ENCODE measurements at places on chromosomes 1 and 21.

- peak overlapping the region; percentile 64 for H3K27ac ChIP-seq
- no peak for DNase-seq
- H3K4me1 ChIP-seq = peaks cover 64% of the 10 kb centered on the region
Observed at GRCh38 chr1:10065344-10065685, 32.6 kb downstream of the UBE4B start.

GRCh38 chr1:38500352-38500751, 359.2 kb downstream of the RRAGC start:
- no peak for DNase-seq
- H3K36me3 ChIP-seq = no peaks in the 10 kb centered on the region
- H3K4me3 ChIP-seq = no peak overlapping the region
- H3K4me1 ChIP-seq = no peaks in the 10 kb centered on the region

GRCh38 chr1:25111706-25112105, 120.6 kb downstream of the SYF2 start:
- peaks cover 45% of the 10 kb centered on the region for H3K27me3 ChIP-seq
- H3K36me3 ChIP-seq = peaks cover 7% of the 10 kb centered on the region
- no peak overlapping the region for H3K27ac ChIP-seq
- no peak overlapping the region for H3K4me3 ChIP-seq
- H3K4me1 ChIP-seq = peaks cover 15% of the 10 kb centered on the region

- peaks cover 18% of the 10 kb centered on the region for H3K4me1 ChIP-seq
- no peak overlapping the region for H3K27ac ChIP-seq
- no peak overlapping the region for H3K4me3 ChIP-seq
- H3K36me3 ChIP-seq = peaks cover 6% of the 10 kb centered on the region
- peaks cover 19% of the 10 kb centered on the region for H3K27me3 ChIP-seq
Observed at GRCh38 chr21:45560106-45561021, 18.1 kb upstream of the SLC19A1 start.

DNA sequence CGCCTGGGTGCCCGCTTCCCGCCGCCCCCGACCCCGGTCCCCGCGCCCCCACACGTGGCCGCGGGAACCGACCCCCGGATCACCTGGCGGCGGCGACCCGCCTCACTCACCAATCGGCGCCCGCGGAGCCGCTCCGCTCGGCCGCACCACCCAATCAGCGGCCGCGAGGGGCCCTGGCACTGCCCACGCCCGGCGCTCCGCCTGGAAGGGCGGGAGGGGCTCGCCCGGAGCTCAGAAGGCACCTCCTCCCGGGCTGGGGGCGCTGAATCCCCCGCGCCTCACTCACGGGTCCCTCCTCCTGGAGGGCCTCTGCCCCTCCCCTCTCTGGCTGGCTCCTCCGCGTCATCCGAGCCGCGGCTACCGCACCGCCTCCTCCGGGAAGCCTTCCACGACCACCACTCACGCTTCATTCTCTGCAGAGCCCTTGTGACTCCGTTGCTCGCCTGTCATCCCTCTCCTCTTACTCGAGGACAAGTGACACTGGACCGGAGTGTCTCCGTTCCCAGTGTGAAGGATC, 374 bp downstream of the SH2D5 start:
- peaks cover 4% of the 10 kb centered on the region for H3K27me3 ChIP-seq
- H3K27ac ChIP-seq = peak overlapping the region; percentile 96
- H3K36me3 ChIP-seq = peaks cover 19% of the 10 kb centered on the region
- peaks cover 32% of the 10 kb centered on the region for H3K4me1 ChIP-seq

GRCh38 chr21:21182401-21183010, 184.3 kb downstream of the NCAM2 start:
- no peaks in the 10 kb centered on the region for H3K36me3 ChIP-seq
- H3K27ac ChIP-seq = peak overlapping the region; percentile 38

DNA sequence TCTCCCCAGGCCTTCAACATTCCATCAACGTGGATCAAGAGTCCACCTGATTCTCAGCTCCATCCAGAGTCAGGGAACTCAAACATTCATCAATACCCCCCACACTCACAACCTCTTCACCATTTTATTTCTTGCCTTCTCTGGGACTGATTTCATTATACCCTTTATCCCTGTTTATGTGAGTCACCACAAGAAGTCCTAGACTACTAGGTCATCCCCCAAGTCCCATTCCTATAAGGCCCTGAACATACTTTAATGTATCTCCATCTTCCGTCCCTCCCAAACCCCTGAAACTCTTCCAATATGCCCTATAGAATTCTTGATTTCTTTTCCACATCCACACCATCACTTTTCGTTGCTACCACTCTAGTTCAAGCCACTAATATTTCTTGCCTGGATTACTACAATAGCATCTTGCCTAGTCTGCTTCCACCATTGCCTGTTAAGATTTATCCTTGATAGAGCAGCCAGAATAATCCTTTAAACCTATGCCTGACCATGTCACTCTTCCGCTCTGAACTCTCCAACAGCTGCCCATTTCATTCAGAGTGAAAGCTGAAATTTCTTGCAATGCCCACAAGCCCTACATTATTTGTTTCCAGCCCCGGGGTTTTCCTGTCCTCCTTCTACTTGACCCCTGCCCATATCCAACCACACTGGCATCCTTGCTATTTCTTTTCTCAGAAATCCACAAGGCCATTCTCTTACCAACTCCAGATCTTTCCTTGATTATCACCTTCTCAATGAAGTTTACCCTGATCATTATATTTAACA, 9.4 kb upstream of the SAMD13 start:
- DNase-seq = no peak
- peaks cover 33% of the 10 kb centered on the region for H3K36me3 ChIP-seq
- no peak overlapping the region for H3K27ac ChIP-seq
- no peak overlapping the region for H3K4me3 ChIP-seq
- H3K27me3 ChIP-seq = peaks cover 2% of the 10 kb centered on the region
- H3K4me1 ChIP-seq = peaks cover 22% of the 10 kb centered on the region

DNA sequence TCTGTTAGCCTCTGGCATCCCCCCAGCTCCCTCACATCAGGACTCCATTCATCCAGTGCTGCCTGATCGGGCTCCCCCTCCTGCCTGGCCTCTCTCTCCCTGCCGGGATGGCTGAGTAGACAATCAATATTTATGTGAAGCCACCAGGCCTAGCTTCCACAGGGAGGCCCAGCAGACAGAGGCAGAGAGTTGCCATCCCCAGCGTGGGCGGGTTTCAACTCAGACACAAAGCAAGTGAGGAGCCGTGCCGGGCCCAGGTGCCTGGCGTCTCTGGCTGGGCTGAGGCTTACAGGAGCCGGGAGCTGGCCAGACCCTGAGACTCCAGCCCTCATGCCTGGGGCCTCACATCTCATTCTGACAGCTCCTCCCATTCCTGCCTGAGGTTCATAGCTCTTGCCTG, 34.5 kb upstream of the ATP2B4 start:
- peak overlapping the region; percentile 71 for H3K27ac ChIP-seq
- no peak overlapping the region for H3K4me3 ChIP-seq
- DNase-seq = no peak
- H3K36me3 ChIP-seq = no peaks in the 10 kb centered on the region
- peaks cover 52% of the 10 kb centered on the region for H3K4me1 ChIP-seq
- peaks cover 4% of the 10 kb centered on the region for H3K27me3 ChIP-seq

Measured in HFFc6 (cell line).